CD4-positive, alpha-beta T cell treated with Interleukin-6 for 4 hours (primary cell): ENCODE measurements at places on chromosomes 12 and 14.

DNA sequence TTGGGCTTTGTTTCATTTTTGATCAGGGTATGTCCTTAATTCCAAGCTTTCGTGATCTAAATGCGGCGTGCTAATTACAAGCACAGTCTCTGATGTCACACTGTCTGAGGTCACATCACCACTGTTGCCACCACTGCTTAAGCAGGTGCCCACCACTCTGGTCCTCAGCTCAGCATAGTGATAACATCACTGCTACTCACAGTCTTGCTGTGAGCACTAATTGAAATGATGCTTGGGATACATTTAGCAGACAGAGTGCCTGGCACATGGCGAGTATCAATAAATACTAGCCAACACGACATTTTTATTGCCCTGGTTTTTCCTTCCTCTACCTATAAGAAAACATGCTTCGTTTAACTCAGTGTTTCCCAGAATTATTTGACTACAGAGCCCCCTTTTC, 7.9 kb downstream of the RILPL2 start:
- no peak for DNase-seq

- DNase-seq, result no peak
Measured at GRCh38 chr12:48184549-48184922, 1.1 kb downstream of the CCDC184 start.

DNA sequence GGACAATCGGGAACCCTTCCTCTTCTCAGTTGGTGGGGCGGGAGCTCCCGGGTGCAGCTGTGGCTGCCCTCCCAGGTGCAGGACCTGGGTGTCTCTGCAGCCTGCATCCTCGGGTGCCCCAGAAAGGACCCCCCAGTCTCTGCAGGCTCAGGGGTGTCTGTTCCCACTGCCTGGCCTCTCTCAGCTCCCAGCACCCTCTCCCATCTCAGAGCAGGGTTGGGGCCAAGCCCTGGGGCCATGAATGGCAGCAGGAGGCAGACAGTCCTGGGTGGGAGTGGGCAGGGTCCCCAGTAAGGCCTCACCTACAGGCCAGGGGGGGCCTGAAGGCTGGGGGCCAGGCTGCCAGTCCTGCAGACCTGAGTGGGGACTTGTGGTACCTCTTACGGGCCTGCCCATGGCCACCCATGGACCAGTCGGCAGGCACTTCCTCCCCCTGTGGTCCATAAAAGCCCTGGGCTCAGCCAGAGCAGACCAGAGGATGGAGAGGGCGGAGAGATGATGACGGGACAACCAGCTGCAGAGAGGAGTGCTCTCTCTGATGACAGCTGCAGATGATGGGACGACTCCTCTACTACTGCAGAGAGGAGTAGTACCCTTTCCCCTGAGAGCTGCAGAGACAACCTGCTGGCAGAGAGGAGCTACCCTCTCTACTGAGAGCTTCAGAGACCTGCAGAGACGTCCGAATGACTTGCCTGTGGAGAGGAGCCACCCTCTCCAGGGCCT, 26.6 kb downstream of the TCHP start:
- no peak for DNase-seq

DNA sequence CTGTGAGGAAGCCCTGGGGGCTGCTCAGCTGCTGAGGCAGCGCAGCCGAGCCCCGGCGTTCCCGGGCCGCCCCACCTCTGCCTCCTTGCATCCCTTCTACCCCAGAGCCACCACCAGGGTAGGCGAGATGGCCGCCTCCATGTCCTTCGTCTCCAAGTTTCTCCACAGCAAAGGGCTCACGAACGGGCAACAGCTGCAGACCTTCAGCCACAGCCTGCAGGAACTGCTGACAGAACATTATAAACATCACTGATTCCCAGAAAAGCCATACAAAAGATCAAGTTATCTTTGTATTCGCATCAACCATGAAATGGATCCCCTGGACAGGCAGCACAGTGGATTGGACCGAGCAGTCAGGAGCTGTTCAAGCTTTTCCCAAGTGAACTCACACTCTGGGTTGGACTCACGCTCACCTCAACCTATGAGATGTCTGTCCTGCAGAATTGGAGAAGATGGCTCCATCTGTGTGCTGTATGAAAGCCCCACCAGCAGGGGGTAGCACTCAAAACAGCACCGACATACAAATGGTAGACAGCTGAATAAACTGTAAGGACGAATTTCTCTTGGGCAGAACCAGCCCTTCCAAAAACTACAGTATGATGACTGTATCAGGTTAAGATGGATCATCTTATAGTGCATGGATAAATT, 19.4 kb upstream of the A2M start:
- DNase-seq, result no peak

GRCh38 chr12:5546616-5547015, 114.7 kb downstream of the NTF3 start:
- DNase-seq, result no peak
